ENCODE measurements at places on chromosomes 4 and X.

GRCh38 chrX:46547857-46548256 lies 2.6 kb upstream of the ZNF674 start:
- no peak for DNase-seq

- no peak for DNase-seq
Observed at GRCh38 chr4:183229397-183229796, 90.7 kb downstream of the CLDN22 start.

DNA sequence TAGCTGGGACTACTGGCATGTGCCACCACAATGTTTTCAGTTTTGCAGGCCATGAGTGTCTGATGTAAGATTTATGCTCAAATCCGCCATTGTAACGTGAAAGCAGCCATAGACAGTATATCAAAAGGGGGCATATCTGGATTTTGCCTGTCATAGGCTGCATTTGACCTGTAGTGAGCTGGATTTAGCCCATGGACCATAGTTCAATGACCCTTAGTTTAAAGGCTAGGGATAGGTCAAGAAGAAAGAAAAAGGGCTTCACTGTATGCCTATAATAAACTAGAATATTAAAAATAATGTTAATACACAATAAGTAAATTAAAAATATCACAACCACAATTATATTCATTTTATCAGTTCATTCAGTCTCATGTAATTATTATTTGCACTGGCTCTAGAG lies 181.8 kb downstream of the STIM2 start:
- DNase-seq: no peak

DNA sequence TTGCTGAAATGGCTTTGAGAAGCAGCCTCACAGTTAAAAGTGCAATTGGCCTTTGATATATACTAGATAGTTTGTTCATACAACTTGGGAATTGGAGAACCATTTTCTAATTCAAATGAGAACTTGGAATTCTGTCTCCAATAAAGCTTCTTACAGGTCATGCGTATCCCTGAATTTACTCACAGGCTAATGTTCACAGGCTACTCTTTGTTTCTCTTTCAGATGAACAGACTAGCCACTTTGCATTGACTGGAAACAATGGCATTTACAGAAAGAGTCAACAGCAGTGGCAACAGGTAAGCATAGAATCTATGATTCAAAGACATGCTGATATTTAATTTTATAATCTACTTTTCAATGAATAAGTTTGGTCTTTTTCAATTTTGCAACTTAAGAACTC lies 13.5 kb downstream of the AFF1 start:
- no peak for DNase-seq

GRCh38 chr4:28462766-28463700 lies 1602.4 kb downstream of the STIM2 start:
- no peak for DNase-seq

DNA sequence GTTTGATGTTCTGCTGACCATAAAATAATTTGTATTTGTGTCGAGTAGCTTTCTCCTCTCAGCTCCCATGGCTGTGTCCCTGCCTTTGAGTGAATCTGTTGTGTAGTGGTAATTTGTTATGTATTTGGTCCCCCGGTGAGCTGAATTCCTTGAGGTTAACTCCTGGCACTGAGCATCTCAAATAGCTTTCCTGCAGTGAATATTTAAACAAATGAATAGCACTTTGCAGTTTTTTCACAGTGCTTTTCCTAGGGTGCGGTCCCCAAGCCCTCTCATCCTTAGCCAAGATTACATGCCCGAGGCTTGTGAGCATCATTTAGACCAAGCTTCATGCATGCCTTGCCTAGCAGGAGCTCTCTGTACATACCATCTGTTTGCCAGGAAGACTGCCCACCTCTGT lies 74.2 kb downstream of the CLDN34 start:
- DNase-seq: no peak

DNA sequence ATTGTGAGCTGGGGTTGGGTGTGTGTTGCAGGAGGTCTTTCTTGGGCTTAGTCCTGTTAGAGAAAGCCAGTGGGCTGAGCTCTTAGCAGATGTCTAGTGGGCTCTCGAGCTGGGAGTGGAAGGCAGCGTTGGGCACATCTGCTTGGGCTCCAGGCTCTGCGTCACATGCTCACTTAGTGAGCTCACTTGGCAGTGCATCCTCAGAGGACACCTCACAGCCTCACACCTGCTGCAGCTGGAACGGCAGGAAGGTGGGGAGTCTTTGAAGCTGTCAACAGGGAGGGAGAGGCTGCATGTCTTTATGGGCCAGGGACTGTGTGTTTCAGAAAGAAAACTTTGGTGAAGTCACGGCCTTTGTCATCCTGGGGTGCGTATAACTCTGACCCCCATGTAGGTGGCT lies 82.2 kb downstream of the PSAPL1 start:
- no peak for DNase-seq

- DNase-seq: no peak
Observed at GRCh38 chr4:31045724-31046318, 325.7 kb downstream of the PCDH7 start.

- DNase-seq: no peak
Observed at GRCh38 chr4:87033902-87034301, 99.1 kb downstream of the AFF1 start.

GRCh38 chr4:150828159-150828558 lies 186.9 kb downstream of the LRBA start:
- no peak for DNase-seq

DNA sequence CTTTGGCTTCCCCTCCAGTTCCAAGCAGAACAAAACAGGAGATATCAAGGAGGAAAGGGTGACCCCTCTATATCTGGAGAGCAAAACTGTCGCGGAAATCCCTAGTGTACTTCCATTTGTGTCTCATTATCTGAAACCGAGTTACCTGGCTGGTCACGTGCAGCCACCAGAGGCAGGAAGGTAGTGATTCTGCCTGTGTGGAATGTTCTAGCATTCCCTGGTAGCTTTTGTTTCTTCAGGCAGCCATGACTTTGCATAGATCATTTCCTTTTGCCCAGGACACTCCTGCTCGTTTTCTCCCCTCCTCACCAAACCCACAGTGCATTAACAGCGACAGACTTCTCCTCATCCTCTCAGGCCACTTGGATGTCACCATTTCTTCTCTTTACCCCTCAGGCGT lies 107.9 kb downstream of the PTTG2 start:
- no peak for DNase-seq

GRCh38 chr4:148445071-148445859 lies 3.1 kb upstream of the NR3C2 start:
- peak; percentile 41 for DNase-seq

DNA sequence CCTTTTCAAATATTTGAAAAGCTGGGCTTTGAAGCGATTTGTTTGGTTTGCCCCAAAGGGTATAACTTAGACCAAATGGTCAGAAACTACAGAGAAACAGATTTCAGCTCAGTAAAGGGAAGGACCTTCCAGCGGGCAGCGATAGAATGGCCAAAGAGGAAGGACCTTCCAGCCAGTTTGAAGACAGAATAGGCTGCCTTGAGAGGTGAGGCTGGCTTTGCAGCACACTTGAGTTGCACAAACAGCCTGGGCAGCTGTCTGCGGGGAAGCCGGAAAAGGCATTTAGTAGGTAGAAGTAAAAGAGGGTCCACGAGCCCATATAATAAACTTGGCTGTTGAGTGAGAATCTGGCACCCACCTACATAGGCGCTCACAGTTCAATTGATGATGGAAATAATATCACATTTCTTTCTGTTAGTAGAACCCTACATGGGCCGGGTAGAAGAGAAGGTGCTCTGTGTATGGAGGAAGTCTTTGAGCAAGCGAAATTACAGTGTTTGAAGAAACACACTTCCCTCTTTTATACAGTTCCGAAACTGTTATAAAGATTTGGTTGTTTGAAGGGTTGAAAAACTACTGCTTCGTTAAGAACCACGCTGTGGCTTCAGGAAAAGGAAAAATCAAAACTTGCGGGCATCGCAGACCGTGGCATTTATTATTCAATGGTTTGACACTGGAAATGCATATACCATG lies 75.0 kb upstream of the SORBS2 start:
- no peak for DNase-seq

GRCh38 chr4:122458625-122459024 lies 2.1 kb upstream of the IL2 start:
- no peak for DNase-seq

GRCh38 chr4:122700178-122700725 lies 32.3 kb upstream of the BBS12 start:
- no peak for DNase-seq

GRCh38 chrX:49184294-49185281 lies 1.6 kb downstream of the PRICKLE3 start:
- DNase-seq: no peak

GRCh38 chrX:2188330-2188792 lies 312.4 kb downstream of the DHRSX start:
- no peak for DNase-seq

DNA sequence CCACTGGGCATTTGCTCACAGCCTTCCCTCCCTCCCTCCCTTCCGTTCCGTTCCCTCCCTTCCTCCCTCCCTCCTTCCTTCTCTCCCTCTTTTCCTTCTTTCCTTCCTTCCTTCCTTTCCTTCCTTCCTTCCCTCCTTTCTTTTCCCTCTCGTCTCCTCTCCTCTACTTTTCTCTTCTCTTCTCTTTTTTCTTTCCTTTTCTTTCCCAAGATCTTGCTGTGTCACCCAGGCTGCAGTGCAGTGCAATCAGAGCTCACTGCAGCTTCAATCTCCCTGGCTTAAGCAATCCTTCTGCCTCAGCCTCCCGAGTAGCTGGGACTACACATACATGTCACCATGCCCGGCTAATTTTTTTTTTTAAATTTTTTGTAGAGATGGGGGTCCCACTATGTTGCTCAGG lies 26.7 kb upstream of the ING2 start:
- no peak for DNase-seq

GRCh38 chrX:124736553-124737270 lies 390.3 kb downstream of the SH2D1A start:
- peak; percentile 12 for DNase-seq

DNA sequence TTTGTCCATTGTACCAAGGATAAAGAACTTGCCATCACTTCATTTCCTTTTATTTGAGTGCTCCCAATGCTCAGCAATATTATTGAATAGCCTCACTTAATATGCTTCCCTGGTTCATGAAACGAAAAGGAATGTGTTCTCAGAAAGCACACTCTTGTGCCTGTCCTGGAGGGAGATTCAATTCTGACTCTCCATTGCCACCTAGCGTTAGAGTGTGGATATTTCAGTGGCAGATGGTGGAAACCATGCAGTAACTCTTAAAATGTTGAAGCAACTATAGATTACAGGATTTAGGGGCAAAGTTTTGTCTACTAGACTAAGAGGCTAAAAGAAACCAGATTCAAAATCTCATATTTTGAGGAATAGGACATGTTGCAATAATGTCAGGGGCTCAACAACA lies 36.0 kb downstream of the GAB3 start:
- no peak for DNase-seq

DNA sequence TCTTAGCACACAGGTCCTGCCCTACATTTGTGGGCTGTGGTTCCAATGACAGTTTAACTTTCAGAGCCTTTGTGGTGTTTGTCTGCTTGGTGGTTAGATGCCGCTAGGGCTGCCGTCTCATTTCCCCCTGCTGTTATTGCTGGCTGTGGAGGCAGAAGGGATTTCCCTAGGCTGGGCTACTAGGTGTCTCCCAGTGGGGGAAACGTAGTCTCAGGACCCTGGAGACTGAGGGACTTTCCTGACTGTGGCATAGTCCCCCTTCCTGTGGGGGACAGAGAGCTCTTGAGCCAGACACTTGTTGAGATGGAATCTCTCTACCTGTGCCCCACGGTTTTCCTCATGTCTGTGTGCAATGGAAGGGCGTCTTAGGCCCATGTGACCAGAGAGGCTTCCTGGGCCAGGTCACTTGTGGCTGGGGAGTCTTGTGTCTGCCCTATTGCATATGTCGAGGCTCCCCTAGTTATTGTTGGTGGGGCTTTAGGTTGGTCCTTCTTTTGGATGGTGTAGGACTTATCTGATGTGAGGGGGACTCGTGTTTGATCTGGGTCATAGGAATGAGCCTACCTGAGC lies 68.2 kb downstream of the ARHGAP10 start:
- no peak for DNase-seq

GRCh38 chr4:137957806-137958205 lies 284.3 kb downstream of the SLC7A11 start:
- DNase-seq: no peak

DNA sequence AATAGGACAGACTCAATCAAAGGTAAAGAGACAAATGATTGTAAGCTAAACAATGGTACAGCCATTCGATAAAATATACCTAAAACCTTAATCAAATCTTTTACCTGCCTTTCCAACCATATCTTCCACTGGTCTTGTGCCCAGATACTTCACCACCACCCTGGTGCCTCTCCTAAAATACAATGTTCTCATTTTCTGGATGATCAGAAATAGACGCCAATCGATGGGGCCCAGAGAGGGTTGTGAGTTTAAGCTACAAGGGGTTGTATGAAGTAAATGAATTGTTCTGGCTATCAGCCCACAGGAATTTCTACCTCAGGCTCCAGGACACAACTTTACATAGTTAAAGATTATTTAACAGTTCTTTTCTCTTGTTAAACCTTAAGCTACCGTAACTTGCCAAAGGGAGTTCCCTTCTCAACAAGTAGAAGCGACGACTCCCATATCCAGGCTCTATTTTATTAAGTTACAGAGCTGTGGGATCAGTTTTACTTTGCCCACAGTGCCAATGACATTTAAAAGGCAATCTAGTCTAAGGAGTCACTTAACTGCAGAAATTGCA lies 99.1 kb downstream of the CHRNA9 start:
- DNase-seq: no peak

DNA sequence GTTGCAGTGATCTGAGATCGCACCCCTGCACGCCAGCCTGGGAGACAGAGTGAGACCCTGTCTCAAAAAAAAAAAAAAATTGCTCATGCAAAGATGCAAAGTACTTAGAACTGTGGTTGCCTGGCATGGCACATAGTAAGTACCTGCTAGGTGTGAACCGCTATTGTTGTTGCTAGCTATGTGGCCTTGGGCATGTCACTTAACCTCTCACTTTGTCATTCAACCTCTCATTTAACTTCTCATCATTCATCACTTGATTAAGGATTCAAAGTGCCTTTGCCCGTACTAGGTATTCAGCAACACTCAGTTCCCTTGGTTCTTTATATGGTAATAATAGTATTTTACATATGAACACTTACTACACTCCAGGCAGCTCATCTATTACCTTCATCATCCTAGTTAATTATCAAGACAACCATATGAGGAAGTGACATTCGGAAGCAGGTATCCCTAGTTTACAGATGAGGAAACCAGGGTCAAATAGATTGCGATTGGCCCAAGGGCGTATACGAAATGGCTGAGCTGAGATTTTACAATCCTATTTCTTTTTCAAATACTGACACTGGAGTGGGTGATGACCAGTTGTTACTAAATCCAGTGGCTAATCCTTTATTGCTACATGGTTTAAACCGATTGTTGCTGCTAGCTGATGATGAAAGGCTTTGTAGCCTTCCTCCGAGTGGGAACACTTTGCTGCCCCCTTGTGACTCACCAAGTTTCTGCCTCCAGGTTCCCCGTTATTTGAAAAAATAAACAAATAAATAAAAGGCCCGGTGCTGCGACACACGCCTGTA lies 28.8 kb upstream of the SOWAHD start:
- peak; percentile 59 for DNase-seq
